ENCODE measurements at places on chromosomes 12 and 14.

- DNase-seq, result no peak
These were observed 35.2 kb upstream of the CPSF6 start for GRCh38 chr12:69204191-69204590.

DNA sequence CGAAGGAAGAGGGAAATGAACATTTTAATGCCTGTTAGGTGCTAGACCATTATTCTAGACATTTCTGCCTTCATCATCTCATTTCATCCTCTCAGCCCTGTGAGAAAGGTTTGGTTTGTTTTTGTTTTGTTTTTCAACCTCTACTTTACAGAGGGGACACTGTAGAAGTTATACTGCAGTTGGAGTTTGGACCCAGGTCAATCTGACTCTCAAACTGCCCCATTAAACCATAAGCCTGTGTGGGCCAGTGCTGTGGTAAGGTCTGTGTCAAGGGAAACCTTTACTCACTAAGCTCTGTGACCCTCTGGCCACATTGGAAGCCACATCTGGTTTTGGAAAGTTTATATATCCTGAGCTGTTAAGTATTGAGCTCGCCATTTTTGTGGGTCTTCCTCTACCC lies 8.5 kb downstream of the TEAD4 start:
- no peak for DNase-seq

GRCh38 chr14:74083161-74083560 lies 1.1 kb downstream of the ALDH6A1 start:
- no peak for DNase-seq

- no peak for DNase-seq
These were observed 25.9 kb upstream of the WNK1 start for GRCh38 chr12:726281-727140.

- no peak for DNase-seq
These were observed 5.2 kb upstream of the AAAS start for GRCh38 chr12:53326460-53327185.

DNA sequence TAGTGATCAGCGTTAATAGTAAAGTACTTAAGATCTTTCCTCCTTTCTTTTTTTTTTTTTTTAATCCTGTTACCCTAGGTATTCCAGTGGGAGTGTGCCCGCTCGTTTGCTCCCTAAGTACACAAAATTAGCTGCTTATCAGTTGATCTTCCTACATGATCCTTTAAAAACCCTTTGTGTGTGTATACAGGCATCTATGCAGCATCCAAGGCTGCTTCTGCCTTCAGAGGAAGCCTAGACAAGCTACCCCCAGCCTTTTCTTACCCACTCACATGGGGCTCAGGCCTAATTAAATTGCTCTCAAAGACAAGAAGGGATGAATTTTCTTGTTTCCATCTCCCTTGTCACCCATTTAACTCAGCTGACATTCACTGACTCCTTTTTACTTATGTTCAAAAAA lies 343.4 kb upstream of the LMO3 start:
- no peak for DNase-seq

DNA sequence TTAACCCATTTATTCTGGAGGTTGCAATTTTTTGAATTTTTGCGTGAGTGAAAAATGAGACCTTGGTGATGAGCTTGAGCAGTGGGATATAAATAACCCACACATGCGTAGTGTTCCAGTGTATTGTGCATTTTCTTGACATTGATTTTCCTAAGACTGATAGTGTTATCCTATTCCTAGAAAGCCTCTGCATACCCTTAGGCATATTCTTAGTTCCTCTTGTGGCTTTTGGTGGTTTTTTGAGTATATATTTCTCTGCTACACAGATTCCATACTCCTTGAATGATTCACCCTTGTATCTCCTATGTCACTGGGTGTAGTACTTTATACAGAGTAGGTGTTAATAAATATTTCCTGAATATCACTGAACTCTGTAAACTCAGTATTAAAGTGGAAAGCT lies 363.4 kb upstream of the PDE3A start:
- DNase-seq, result no peak

DNA sequence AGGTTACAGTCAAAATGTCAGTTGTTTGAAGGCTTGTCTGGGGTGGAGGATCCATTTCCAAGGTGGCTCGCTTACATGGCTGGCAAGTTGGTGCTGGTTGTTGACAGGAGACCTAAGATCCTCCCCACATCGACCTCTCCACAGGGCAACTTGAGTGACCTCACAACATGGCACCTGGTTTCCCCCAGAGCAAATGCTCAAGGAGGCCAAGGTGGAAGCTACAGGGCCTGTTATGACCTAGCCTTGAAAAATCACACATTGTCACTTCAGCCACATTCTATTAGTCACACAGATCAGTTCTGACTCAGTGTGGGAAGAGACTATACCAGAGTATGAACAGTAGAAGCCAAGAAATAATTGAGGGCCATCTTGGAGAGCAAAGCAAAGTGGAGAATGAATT lies 11.3 kb upstream of the GNG2 start:
- no peak for DNase-seq

- DNase-seq, result no peak
These were observed 148.8 kb downstream of the SLC38A4 start for GRCh38 chr12:46676797-46677520.

DNA sequence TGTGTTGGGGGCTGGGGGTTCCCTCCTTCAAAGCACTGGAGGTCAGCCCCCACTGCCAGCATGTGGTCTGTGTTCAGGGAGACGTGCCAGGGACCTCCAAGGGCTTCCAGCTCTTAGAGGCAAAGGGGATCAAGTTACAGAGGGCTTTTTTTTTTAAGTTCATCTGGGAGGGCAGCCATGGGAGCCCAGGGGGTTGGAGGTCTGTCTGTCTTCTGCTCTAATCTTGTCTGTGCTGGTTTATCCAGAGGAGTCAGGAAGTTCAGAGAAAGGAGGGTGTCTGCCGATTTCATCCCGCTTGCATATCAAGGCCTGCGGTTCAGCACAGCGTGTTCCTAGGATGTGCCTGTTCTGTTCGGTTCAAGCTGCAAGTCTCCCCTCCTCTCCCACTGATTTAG lies 72.2 kb downstream of the TMEM132C start:
- no peak for DNase-seq

DNA sequence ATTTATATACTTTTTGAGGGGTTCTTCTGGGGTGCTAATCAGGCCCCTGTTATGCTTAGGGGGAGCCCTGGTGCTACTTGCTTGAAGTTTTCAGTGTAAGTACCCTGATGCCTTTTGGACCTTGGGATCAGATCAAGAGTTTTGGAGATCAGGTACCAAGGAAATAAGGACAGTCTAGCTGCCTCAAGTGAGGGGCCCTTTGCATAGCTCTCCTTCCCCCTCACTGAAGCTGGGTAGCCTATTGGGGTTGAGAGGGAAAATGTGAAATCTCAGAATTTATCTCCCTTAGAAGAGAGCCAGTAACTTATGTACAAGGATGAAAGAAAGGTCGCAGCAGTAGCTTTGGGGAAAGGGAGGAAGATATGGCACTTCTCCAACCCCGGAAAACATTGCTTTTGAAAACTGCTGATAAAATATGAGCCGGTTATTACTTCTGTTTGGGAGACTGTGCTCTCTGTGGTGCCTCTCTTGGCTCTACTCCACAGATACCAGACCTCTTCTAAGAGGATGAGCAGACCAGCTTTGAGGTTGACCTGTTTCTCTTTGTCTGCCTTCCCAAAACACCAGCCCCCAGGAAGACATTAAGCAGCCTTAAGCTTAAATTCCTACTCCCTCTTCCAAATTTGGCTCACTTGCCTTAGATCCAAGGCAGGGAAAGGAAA lies 8.8 kb upstream of the AMHR2 start:
- no peak for DNase-seq

- peak; percentile 93 for DNase-seq
These were observed 7.9 kb downstream of the DYNC1H1 start for GRCh38 chr14:101972126-101972866.

DNA sequence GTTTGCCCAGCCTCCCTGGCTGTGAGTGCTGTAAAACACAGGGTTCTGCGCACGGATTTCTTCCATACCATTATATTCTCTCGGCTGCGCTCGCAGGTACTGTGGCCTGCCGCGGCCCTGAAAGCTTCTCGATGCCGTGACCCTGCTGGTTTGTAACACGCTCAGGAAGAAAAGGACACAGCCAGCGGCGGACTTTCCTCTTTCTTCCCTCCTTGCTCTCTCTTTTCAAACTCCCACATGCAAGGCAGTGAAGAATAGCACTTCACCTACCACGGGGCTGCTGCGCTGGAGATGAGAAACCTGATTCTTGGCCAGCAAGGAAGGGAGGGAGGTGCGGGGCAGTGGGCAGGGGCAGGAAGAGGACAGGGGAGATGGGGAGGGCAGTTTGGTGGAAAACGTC lies 130.2 kb downstream of the RBM19 start:
- no peak for DNase-seq

GRCh38 chr12:81633127-81633526 lies 126.0 kb downstream of the PPFIA2 start:
- DNase-seq, result no peak

DNA sequence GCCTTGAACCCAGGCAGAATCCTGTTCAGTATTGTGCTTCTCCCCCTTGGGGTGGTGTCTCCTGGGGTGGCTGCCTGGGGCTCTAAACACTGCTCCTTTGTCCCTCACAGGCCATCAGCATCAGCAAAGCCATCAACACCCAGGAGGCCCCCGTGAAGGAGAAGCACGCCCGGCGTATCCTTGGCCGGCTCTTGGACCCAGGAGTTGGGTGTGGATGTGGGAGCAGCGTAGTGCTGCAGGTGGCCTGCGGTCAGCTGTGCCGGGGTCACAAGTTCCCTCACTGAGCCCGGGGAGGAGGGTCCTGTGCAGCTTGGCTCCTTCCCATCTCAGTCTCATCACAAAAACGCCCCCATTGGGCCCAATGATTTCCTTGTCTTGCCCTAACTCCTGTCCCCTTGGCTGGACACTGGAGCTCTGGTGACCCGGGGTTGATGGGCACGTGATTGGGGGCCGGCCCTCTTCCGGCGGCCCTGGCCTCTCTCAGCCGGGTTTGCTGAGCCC lies 12.7 kb downstream of the HIP1R start:
- no peak for DNase-seq

DNA sequence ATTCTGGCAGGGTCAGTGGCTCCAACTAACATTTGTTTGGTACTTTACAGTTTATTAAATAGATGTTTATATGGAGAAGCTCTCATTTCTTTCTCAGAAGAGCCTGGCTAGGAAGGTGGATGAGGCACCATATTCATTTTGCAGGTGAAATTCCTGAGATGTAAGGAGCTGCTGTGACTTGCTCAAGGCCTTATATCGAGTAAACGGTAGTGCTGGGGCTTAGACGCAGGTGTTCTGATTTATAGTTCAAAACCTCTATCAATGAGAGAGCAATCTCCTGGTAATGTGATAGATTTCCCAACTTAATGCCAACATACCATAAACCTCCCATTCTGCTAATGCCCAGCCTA lies 42.3 kb downstream of the DAD1 start:
- no peak for DNase-seq

DNA sequence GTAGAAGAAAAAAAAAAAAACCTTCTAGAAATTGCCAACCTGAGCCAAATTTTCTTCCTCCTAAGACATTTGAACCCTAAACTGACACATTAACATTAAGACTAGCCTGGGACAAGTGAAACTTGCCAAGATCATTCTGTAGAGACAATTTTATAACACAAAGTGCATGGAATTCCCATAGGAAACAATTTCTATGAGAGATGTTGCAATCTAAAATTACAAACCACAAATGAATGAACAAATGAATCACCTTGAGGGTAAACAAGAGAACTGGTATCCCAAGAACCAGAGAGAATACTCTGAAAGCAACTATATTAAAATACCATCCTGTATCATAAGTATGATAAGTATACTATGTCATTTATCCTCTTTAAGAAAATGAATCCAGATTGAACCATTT lies 165.3 kb downstream of the DICER1 start:
- no peak for DNase-seq

DNA sequence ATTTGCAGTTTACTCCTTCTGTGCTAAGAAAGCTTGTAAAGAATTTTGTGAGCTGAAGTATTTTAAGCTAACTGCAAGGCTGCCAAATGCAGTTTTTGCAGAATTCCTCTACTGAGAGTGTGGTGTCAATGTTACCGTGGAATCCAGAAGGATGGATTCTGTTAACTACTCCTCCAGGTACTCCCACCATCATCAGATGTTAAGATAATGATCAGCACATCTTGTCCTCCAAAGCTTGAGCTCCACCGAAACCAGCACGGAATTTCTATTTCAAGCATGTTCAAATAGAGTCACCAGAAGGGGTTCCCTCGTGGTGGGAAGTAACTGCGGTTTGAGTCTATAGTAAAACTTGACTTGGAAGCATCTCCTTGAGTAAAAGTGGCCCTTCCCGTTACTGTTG lies 64.3 kb upstream of the CDKN3 start:
- DNase-seq, result no peak

- DNase-seq, result no peak
These were observed 234.4 kb upstream of the CLEC14A start for GRCh38 chr14:38490273-38490672.

GRCh38 chr12:65822732-65823512 lies 1.4 kb upstream of the HMGA2 start:
- DNase-seq, result no peak

- DNase-seq, result no peak
These were observed 63.8 kb downstream of the CDC42BPB start for GRCh38 chr14:102993523-102993922.

DNA sequence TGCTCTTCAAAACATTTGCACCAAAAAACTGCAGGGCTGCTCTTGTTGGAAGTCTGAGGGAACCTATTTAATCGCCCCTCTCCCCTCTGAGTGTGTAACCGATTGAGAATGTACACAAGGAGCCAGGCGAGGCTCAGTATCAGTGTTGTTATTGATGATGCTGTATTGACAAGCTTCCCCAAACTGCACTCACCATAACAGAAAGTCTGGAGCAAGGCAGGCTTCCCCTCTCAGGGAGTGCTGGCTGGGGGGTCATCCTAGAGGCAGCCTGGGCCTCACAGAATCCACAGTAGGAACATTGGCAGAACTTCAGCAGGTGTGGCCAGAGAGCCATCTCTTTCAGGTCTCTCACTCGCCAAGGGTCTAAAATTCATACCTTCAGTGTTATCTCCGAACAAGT lies 58.1 kb upstream of the TUNAR start:
- DNase-seq, result no peak

DNA sequence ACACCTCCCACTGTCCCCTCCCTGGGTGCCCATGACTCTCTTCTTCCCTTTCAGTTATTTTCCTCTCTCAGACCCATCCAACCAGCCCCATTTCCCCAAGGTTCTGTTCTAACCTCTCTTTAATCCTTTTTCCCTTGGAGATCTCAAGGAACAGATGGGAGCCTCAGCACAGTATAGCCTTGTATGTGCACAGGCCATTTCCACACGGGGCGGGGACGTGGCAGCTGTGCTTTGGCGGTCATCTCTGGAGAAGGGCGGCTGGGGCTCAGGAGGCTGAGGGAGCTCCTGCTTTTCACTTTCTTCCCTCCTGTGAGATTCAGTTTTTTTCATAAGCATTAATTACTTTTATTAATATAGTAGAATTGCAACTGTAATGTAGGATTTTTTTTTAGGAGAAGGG lies 212.2 kb downstream of the ZFP36L1 start:
- DNase-seq, result no peak

DNA sequence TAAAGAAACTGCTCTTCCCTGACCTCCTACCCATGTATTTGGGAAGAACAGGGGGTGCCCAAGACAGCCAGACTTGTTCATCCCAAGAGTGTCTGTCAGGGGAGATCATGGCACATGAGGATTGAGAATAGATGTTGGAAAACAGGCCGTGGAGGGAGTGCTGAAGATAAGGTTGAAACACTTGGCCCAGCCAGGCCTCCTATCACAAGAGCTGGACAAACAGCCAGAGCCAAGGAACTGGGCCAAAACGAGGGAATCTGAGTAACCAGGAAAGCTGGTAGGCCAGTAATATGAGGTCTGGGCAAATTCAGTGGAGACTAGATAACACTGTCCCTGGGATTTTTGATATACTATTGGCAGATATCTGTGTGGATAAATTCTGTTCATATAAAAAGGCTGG lies 161.7 kb downstream of the TMX1 start:
- DNase-seq, result no peak

GRCh38 chr12:76688631-76689030 lies 75.3 kb upstream of the ZDHHC17 start:
- no peak for DNase-seq
